ENCODE measurements at places on chromosomes 7 and 10.

GRCh38 chr7:79221211-79221610 is 232.3 kb downstream of the MAGI2 start:
- no peak for DNase-seq

DNA sequence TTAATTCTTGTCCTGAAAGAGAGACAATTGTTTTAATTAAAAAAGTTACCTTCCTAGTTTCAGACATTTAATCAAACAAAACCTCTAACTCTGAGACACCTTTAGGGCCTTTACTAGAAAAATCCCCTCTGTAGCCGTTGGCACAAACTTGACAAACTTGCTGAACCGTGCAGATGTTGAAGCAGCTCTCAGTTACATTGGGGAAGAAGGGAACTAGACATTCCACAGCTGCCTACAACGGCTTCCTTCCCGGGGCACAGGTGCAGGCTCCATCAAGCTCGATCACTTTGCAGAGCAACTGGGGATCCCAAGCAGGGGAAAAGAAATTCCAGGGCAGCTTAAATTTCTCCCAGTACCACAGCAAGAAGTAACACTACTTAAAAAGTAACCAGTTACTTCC is 141.3 kb downstream of the SKAP2 start:
- DNase-seq = no peak

DNA sequence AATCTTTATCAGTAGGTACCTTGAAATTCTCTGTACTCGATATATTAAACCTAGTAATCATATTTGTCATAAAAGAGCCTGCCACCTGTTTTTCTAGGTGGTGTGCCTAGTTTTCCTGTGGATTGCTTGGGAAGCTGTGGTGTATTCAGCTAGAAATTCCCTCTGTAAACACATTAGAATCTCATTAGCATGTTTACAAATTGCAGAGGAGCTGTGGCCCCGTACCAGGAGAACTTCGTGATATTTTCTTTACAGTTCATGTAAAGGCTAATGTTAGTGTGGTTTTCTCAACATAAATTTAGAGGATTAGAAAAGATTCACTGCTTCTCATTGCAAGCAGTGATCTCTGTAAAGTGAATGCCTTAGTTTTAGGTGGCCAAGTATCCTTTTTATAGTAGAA is 144.7 kb downstream of the CCSER2 start:
- DNase-seq = no peak

DNA sequence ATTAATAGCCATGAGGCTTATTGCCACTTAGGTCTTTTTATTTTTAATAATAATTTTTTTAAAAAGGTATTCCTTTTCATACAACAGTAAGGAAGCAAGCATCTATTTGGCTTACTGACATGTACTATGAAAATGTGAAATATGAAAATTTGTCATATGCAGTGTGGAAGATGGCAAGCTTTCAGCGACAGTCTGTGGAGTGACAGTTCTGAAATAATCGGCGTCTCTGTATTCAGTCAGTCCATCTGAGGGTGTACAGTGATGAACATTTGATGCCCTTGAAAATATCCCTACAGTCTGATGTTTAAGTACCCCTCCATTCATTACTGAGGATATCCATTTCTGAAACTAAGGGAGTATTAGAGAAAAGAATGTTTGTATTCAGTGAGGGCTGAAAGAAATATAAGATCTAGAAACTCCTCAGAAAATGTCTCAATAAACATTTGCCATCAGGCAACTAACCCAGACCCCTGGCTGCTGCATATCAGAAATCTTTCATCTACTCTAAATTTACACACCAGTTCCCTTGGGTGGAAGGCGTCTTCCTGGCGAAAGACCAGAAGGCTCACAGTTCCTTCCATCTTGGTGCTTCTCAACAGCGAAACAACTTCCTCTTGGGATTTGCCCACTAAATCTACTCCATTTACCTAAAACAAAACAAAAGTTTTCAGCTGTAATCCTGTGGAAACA is 440.6 kb downstream of the PARD3 start:
- DNase-seq = no peak

DNA sequence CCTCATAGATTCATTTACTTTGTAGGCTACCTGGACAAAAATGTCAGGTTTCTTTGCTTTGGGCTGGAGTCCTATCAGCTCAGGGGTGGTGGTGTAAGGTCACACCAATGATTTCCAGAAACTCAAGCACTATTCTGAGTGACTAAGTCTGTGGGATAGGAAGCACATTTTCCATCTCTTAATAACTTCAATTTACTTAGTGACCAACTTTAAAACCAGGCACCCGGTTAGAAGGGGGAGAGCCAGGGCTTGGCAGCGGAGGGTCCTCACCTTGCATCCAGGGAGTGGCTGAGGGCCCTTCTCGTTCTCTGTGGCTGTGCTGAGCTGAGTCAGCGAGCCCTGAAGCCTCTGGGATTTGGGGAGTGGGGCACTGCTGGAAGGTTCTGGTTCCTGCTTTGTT is 6.7 kb downstream of the CHST3 start:
- no peak for DNase-seq

Measured in CD4-positive, alpha-beta T cell treated with Interleukin-1 beta for 1 hour (primary cell).